A673 (cell line): ENCODE measurements at places on chromosomes 13 and 19. TPM values are rescaled to one million over a fixed set of nuclear protein-coding genes. Genes with fewer than 3 reads are reported as not detected.

- H3K4me3 ChIP-seq: no peak overlapping the region
- H3K4me1 ChIP-seq: no peaks in the 10 kb centered on the region
- H3K27ac ChIP-seq: no peak overlapping the region
These were observed 614.6 kb upstream of the SPRY2 start for GRCh38 chr13:80955501-80955900.

- DNase-seq: peak; percentile 81
- no peaks in the 10 kb centered on the region for H3K36me3 ChIP-seq
- peak overlapping the region; percentile 90 for H3K4me3 ChIP-seq
- H3K27me3 ChIP-seq: no peaks in the 10 kb centered on the region
These were observed 1.8 kb upstream of the SPRY2 start for GRCh38 chr13:80342471-80343371.

GRCh38 chr13:25915840-25916518, 135.8 kb downstream of the SHISA2 start:
- H3K27me3 ChIP-seq: no peaks in the 10 kb centered on the region
- H3K36me3 ChIP-seq: no peaks in the 10 kb centered on the region
- no peak overlapping the region for H3K27ac ChIP-seq
- DNase-seq: no peak
- no peak overlapping the region for H3K4me3 ChIP-seq
- peaks cover 12% of the 10 kb centered on the region for H3K4me1 ChIP-seq

GRCh38 chr13:112580912-112581311, 7.0 kb downstream of the TUBGCP3 start:
- no peaks in the 10 kb centered on the region for H3K27me3 ChIP-seq
- no peaks in the 10 kb centered on the region for H3K36me3 ChIP-seq
- DNase-seq: no peak

GRCh38 chr19:45097776-45098520, 5.0 kb downstream of the PPP1R37 start:
- peaks cover 30% of the 10 kb centered on the region for H3K4me1 ChIP-seq
- DNase-seq: peak; percentile 29
- H3K4me3 ChIP-seq: no peak overlapping the region
- peak overlapping the region; percentile 27 for H3K27ac ChIP-seq
- H3K36me3 ChIP-seq: no peaks in the 10 kb centered on the region

DNA sequence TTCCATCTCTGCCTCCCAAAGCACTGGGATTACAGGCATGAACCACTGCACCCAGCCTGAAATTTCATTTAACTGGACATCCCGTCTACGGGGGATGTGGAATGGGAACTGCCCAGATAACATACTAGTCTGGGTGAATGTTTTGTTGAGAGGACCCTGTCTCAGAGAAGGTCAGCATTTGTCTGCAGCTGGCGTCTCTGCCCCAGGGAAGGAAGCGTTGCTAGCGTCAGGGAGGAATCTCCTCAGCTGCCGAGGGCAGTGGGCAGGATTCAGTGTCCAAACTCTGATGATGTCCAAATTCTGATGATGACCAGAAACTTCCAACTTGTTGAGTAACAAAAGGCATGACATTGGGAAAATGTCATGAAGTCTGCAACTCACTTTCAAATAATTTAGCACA, 3.1 kb downstream of the NXNL1 start:
- H3K27ac ChIP-seq: no peak overlapping the region
- no peaks in the 10 kb centered on the region for H3K4me1 ChIP-seq
- no peak overlapping the region for H3K4me3 ChIP-seq
- H3K36me3 ChIP-seq: no peaks in the 10 kb centered on the region
- no peak for DNase-seq
- H3K27me3 ChIP-seq: peaks cover 27% of the 10 kb centered on the region

TUBB4A gene
- total RNA-seq: 27.0 and 45.2 TPM in 2 replicates

ACER1 gene
- total RNA-seq: not detected in 2 replicates
